ENCODE measurements at places on chromosomes 12 and 14.

DNA sequence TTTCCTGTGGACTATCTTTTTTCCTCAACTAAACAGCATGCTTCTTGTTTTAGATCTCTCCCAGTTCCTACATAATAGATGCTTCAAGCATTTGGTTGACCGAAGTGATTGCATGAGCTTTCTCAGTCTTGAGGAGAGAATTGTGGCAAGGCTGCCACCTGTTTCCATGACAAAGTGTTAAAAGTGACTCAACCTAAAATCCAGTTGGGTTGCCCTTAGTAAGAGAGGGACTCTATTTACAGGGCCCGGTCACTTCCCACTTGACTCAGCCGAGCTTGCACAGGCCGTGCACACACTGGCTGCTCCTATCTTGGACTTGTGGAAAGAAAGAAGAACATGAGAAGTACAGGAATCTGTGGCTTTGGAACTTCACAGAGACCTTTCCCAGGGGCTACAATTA lies 2.1 kb upstream of the B4GALNT3 start:
- DNase-seq, result no peak

- DNase-seq, result no peak
These were observed 20.4 kb upstream of the AMN start for GRCh38 chr14:102902086-102902485.

- no peak for DNase-seq
These were observed 10.0 kb downstream of the SLC6A13 start for GRCh38 chr12:252636-253035.

GRCh38 chr12:100579844-100580243 lies 6.4 kb downstream of the GAS2L3 start:
- no peak for DNase-seq

- DNase-seq, result no peak
These were observed 606 bp downstream of the TNFAIP2 start for GRCh38 chr14:103123634-103124500.
